SIG-M5 (cell line): ENCODE measurements at places on chromosomes 4 and X.

DNA sequence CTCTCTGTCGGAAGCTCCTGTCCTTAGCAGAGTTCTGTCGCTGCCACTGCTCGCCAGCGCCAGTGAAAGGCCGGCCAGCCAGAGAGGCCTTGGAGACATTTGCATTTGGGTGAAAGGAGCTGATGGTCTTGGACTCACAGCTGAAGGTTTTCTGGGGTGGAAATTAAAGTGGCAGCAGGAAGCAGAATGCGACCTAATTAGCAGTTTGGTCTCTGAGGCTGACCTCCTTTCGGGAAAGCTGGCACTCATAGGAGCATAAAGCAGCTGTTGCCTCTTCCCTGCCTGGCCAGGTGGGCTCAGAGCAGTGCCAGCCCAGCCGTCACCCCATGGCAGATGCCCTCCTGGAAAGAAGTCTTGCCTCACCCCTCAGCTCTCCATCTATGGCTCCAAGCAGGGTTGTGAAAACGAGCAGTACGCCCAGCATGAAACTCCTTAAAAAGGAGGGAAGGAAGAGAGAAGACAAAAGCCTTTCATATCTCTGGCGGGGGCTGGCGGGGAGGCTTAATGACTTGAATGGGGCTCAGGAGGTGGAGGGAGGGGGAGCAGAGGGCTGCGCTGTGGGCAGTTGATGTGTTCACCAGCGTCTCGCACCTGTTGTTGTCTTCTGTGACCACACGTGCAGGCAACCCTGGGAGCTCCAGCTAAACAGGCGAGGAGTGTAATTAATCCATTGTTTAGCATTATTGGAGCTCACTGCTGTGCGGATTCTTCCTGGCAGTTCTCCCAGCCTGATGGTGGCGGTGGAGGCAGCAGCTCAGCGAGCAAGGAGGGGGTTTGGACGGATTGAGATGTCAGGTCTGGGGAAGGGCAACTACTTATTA, 264.0 kb downstream of the MID1IP1 start:
- DNase-seq: no peak

DNA sequence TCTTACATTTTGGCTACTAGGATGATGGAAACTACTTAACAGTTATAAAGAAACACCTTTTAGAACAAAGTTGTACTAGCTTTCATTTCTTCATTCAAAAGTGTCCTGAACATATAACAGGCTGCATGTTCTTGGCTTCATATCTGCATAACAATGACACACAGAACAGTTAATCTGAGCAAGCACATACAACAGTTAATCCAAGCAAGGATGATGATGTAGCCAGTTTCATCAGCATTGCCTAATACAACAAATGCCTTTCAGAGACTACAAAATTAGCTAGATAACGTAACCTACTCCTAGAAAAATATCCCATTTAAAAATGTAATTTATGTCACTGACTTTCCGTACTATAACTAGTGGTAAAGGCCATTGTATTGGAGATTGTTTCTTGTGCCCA, 182.1 kb downstream of the SCFD2 start:
- no peak for DNase-seq

- no peak for DNase-seq
These were observed 7.7 kb downstream of the PRSS48 start for GRCh38 chr4:151284534-151285245.

- DNase-seq: no peak
These were observed 213.6 kb downstream of the PALLD start for GRCh38 chr4:168710353-168710946.

GRCh38 chrX:132188175-132188574, 31.1 kb downstream of the RAP2C start:
- no peak for DNase-seq

DNA sequence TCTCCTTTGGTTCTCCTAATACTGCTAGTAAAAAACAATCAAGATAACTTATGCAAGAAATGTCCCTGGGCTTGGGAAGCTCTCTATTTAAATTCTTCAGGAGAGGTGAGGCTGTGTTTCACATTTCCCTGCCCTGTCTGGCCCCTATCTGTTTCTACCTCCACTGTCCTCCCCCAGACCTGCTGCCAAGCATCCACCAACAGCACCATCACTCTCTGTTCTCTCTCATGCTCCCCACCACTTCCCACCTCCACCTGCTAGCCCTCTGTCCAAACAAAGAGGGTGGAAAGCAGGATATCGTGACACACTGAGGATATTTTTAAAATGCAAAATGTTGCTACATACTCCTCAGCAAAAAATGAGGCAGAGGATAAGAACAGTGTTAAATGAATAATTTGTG, 88.4 kb upstream of the NAP1L5 start:
- no peak for DNase-seq

DNA sequence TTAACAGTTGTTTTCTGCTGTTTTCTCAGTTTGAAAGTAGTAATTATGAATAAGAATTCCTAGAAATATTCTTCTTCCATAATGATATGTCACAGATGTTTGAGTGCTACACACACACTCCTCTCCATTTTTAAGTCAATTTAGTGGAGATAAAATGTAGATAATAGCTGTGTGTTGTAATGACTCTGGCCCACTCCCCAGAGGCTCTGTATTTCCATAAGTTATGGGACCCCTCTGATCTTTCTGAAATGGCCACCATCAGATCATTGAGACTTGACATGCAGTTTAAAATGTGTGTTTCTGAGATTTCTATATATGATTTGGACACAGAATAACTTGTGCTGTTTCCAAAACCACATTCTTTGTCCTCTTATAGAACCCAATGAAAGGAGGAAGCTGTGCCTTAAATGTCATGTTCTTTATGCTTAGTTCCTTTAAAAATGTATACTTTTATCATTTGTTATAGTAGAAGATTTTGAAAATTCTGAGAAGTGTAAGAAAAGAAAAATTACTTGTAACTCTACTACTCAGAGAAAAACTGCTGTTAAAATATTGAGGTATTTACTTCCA, 46.4 kb downstream of the GAB1 start:
- DNase-seq: no peak

DNA sequence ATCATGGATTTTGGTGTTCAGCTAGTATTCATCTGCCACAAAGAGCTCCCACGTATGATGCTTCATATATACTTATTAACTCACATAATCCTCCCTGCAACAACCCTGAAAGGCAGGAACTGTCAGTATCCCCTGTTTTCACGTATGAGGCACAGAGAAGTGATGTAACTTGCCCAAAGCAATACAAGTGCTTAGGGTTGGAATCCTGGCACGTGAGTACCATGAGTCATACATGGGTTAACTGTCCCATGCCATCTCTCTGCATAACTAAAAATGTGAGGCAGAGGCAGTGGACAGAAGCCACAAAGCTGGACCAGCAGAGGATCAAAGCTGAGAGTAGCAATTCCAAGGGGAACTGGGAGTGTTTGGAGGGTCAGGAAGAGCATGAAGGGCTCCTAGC, 35.7 kb upstream of the EGFL6 start:
- no peak for DNase-seq

GRCh38 chrX:72526534-72527508, 45.8 kb downstream of the HDAC8 start:
- DNase-seq: peak; percentile 64

DNA sequence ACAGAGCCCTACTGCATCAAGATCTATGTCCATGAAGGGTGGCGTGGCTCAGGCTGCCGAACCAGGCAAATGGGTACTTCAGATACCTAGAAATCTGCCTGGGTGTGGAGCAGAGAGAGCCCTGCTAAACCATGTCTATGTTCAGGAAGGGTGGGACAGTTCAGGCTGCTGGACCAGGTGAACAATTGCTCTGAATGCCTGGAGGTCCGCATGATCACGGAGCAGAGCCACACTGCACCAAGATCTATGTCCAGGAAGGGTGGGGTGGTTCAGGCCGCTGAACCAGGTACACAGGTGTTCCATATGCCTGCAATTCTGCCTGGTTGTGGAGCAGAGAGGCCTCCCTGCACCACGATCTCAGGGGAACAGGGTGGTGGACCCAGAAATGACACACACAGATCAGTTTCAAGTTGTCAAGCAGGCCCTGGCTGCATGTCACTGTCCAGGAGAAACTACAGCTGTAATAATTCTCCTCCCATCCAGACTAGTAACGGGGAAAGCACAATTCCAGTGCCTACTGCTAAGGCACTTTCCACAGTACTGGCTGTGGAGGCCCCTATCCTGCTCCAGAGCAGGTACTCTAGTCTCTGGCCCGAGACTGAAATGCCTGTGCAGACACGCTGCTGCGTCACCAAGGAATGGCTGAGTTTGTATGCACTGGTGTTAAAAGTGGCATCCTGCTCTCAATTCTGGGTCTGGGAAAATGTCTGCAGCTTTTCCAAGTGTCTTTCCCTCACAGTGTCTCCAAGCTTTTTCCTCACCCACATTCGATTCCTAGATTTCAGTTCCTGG, 25.2 kb downstream of the UBQLN2 start:
- DNase-seq: no peak

GRCh38 chr4:78768452-78769180, 7.5 kb upstream of the BMP2K start:
- no peak for DNase-seq

GRCh38 chrX:145817331-145818185, at the start of gene SLITRK2:
Gene SLITRK2 (plus strand): TSS chrX:145817829. CDS start chrX:145822426, 4,597 bp downstream.
- DNase-seq: no peak

GRCh38 chr4:138086611-138087041, 155.5 kb downstream of the SLC7A11 start:
- no peak for DNase-seq
